Suprapubic skin (tissue), 4 donors: ENCODE measurements at places on chromosomes 7 and 10.

- no peaks in the 10 kb centered on the region for H3K27me3 ChIP-seq
- peaks cover 28% of the 10 kb centered on the region for H3K4me1 ChIP-seq
- no peaks in the 10 kb centered on the region for H3K36me3 ChIP-seq
- DNase-seq, result peak; percentile 75
- H3K27ac ChIP-seq, result peak overlapping the region; percentile 89
Measured at GRCh38 chr10:19817231-19817933, 1.1 kb downstream of the PLXDC2 start.

DNA sequence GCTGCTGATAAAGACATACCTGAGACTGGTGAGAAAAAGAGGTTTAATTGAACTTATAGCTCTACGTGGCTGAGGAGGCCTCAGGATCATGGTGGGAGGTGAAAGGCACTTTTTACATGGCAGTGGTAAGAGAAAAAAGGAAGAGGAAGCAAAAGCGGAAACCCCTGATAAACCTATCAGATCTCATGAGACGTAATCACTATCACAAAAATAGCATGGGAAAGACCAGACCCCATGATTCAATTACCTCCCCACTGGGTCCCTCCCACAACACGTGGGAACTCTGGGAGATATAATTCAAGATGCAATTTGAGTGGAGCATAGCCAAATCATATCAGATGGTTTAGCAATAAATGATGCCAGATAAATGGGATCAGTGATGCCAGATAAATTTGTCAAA lies 892.0 kb upstream of the CELF2 start:
- H3K36me3 ChIP-seq, result no peaks in the 10 kb centered on the region
- no peaks in the 10 kb centered on the region for H3K27me3 ChIP-seq
- H3K27ac ChIP-seq, result no peak overlapping the region
- H3K4me3 ChIP-seq, result no peak overlapping the region
- no peaks in the 10 kb centered on the region for H3K4me1 ChIP-seq

- peaks cover 4% of the 10 kb centered on the region for H3K4me1 ChIP-seq
- no peak for DNase-seq
- H3K27me3 ChIP-seq, result peaks cover 7% of the 10 kb centered on the region
- H3K27ac ChIP-seq, result no peak overlapping the region
Measured at GRCh38 chr10:120426306-120426705, 30.7 kb upstream of the PLPP4 start.

DNA sequence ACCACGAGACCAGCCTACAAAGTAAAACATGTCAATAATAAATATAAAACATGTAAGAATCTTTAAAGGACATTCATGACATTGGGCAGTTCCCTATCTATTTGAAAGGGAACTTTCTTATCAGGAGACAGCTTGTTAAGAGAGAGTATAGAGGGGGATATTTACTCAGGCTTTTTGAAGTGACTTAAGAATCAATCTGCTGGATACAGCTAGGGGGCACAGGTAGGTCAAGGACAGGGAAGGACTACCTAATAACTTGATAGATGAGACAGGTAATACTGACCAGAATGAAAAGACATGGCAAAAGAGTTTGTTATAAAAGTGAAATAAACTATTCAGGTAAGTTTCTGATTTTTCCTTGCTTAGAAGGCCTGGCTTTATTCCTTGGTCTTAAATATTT lies 21.8 kb upstream of the LRRD1 start:
- no peaks in the 10 kb centered on the region for H3K4me1 ChIP-seq
- no peak overlapping the region for H3K4me3 ChIP-seq
- H3K27ac ChIP-seq, result no peak overlapping the region
- no peak for DNase-seq

DNA sequence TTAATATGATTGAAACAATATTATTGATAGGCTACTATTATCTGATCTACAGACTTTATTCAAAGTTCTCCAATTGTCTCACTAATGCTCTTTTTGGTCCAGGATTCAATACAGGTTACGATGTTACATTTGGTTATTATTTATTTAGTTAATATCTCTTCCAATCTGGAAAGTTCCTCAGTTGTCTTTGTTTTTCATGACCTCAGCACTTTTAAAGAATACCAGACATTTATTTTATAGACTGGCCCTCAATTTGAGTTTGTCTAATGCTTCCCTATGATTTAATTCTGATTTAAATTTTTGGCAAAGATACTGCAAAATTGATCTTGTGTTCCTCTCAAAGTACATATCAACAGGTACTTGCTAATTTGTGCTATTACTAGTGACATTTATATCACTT lies 937.4 kb downstream of the KCNMA1 start:
- H3K27me3 ChIP-seq, result no peaks in the 10 kb centered on the region
- no peaks in the 10 kb centered on the region for H3K4me1 ChIP-seq
- no peak overlapping the region for H3K27ac ChIP-seq
- H3K4me3 ChIP-seq, result no peak overlapping the region
- no peak for DNase-seq
- H3K36me3 ChIP-seq, result no peaks in the 10 kb centered on the region

DNA sequence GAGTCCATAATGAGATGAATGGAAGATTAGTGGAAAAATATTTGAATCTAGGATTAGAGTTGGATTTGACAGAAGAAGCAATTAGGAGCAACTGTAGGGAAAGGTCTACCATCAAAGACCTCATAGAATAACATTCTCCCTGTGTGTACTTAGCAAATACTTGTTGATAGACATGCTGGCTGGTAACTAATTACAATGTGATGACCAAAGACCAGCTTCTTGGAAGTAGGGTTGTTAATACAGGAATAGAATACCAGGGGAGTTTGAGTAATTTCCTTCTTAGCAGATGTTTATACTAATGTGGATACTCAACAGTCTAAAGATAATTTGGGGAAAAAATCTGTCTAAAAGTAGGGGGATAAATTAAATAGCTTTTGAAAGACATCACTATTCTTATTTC lies 357.5 kb upstream of the BMPER start:
- H3K27ac ChIP-seq, result no peak overlapping the region
- no peak for DNase-seq
- H3K4me3 ChIP-seq, result no peak overlapping the region
- no peaks in the 10 kb centered on the region for H3K36me3 ChIP-seq
- H3K27me3 ChIP-seq, result no peaks in the 10 kb centered on the region

- DNase-seq, result no peak
- H3K4me1 ChIP-seq, result peaks cover 13% of the 10 kb centered on the region
- no peak overlapping the region for H3K4me3 ChIP-seq
- no peaks in the 10 kb centered on the region for H3K27me3 ChIP-seq
Measured at GRCh38 chr7:77759294-77759889, 38.8 kb downstream of the TMEM60 start.

GRCh38 chr10:99548041-99548530 lies 15.3 kb downstream of the NKX2-3 start:
- no peak overlapping the region for H3K4me3 ChIP-seq
- H3K27me3 ChIP-seq, result peaks cover 90% of the 10 kb centered on the region
- no peaks in the 10 kb centered on the region for H3K4me1 ChIP-seq
- DNase-seq, result no peak
- no peak overlapping the region for H3K27ac ChIP-seq
- H3K36me3 ChIP-seq, result no peaks in the 10 kb centered on the region

DNA sequence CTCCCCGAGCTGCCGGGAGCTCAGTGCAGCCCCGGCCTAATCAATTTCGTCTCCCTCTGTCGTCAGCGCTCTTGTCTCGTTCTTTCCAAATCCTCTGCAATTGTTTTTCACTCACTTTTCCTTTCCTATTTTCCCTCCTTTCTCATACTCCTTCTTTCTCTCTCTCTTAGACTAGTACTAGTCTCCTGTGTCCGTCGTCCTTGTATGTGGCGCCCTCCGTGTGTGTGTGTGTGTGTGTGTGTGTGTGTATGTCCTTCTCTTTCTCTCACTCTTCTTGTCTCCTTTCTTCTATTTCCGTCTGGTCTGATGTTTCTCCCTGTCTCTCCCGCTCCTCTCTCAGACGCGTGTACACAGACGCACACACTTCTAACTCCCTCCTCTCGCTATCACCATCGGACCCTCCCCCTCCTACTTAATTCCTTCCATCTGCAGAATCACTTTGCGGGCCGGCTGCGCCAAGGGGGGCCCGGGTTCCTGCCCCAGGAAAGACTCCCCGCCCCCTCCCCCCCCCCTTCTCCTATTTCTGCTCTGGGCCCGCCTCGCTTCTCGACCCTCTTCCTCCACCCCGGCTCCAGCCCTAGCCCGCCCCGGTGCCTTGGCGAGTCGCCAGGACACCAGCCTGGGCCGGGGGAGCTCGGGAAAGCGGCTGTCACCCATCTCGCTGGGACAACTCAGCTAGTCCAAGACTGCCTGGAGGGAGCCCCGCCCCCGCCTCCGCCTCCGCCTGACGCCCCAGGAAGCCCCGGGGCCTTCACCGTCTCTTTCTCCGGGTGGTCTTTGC lies 743 bp upstream of the ZCCHC24 start:
- no peaks in the 10 kb centered on the region for H3K27me3 ChIP-seq
- H3K36me3 ChIP-seq, result no peaks in the 10 kb centered on the region
- peak overlapping the region; percentile 95 for H3K27ac ChIP-seq
- DNase-seq, result peak; percentile 89
- H3K4me3 ChIP-seq, result peak overlapping the region; percentile 93

GRCh38 chr10:89548673-89549072 lies 13.3 kb upstream of the SLC16A12 start:
- no peak overlapping the region for H3K4me3 ChIP-seq
- no peaks in the 10 kb centered on the region for H3K27me3 ChIP-seq
- peaks cover 11% of the 10 kb centered on the region for H3K4me1 ChIP-seq
- H3K27ac ChIP-seq, result no peak overlapping the region

GRCh38 chr7:137572056-137572784 lies 228.7 kb upstream of the PTN start:
- no peak overlapping the region for H3K4me3 ChIP-seq
- H3K27ac ChIP-seq, result no peak overlapping the region
- no peaks in the 10 kb centered on the region for H3K36me3 ChIP-seq
- H3K27me3 ChIP-seq, result no peaks in the 10 kb centered on the region
- H3K4me1 ChIP-seq, result no peaks in the 10 kb centered on the region

- H3K36me3 ChIP-seq, result no peaks in the 10 kb centered on the region
- H3K27ac ChIP-seq, result no peak overlapping the region
- no peak for DNase-seq
- H3K4me1 ChIP-seq, result no peaks in the 10 kb centered on the region
- H3K27me3 ChIP-seq, result no peaks in the 10 kb centered on the region
Measured at GRCh38 chr7:121102619-121103018, 114.1 kb downstream of the CPED1 start.

DNA sequence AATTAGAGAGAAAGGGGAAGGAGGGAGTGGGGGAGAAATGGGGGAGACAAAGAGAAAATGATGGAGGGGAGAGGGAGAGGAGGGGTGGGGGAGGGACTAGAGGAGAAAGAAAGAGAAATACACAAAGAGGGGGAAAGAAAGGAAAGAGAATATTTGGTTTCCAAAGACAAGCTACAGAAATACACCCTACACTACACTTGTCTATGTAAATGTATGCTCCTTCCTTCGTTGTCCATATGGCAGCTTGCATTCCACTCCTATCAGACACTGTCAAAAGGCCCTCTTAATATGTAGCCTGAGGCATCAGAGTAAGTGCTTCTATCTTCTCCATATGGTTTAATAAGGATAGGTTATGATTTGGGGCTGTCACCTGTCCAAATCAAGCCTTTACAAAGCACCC lies 92.8 kb upstream of the FEZF1 start:
- DNase-seq, result no peak
- no peak overlapping the region for H3K4me3 ChIP-seq
- no peaks in the 10 kb centered on the region for H3K4me1 ChIP-seq
- H3K27ac ChIP-seq, result no peak overlapping the region

DNA sequence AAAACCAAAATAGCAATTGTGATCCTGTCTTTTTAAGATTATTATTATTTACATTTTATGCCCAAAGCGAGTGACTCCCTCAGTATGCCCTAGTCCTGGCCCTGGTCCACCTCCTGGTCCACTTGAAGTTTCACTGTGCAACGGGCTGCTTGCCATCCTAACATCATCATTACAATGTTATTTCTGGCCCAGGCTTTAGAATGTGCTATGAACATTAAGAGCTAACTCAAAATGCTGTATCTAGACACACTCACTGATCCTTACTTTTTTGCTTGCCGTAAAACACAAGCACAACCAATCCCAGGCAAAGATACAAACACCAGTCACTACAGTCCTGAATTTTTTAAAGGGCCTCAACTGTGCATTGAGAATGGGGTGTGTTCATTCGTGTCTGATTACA lies 38.4 kb downstream of the RHOBTB1 start:
- H3K36me3 ChIP-seq, result peaks cover 4% of the 10 kb centered on the region
- H3K27me3 ChIP-seq, result no peaks in the 10 kb centered on the region
- no peaks in the 10 kb centered on the region for H3K4me1 ChIP-seq

DNA sequence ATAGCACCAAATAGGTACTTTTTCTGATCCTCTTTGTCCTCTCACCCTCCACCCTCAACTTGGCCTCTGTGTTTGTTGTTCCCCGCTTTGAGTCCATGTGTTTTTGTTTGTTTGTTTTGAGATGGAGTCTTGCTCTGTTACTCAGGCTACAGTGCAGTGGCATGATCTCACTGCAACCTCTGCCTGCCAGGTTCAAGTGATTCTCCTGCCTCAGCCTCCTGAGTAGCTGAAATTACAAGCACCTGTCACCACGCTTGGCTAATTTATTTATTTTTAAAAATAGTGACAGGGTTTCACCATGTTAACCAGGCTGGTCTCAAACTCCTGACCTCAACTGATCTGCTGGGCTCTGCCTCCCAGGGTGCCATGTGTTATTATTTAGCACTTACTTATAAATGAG lies 5.3 kb downstream of the ZNF273 start:
- peak overlapping the region; percentile 10 for H3K27ac ChIP-seq
- H3K4me1 ChIP-seq, result peaks cover 44% of the 10 kb centered on the region
- H3K36me3 ChIP-seq, result no peaks in the 10 kb centered on the region
- no peaks in the 10 kb centered on the region for H3K27me3 ChIP-seq

GRCh38 chr10:70093335-70093944 lies 39.2 kb downstream of the AIFM2 start:
- H3K27ac ChIP-seq, result no peak overlapping the region
- H3K4me3 ChIP-seq, result no peak overlapping the region
- no peaks in the 10 kb centered on the region for H3K27me3 ChIP-seq
- H3K36me3 ChIP-seq, result peaks cover 8% of the 10 kb centered on the region

DNA sequence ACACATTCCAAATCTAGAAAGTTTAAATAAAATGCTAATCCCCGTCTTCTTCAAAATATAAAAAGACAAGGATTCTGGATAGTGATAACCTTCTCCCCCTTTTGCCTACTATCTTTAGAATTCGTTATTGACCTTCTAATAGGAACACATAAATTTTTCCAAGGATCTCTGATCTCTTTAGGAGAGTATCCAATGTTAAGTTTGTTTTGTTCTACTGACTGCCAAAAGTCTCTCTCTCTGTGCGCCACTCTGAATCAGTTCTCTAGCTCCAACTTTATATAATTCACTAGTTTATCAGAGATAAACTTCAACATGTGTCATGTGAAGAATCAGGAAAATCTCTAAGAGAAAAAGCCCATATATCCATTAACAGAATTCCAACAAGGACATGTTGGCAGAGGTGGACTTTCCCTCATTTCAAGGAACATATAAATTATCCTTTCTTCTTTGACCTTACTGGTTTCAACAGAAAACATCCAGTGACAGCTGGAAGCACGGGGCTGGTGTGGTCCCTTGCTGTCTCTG lies 615.6 kb downstream of the KCNMA1 start:
- H3K27ac ChIP-seq, result peak overlapping the region; percentile 12
- no peaks in the 10 kb centered on the region for H3K27me3 ChIP-seq
- no peak overlapping the region for H3K4me3 ChIP-seq
- no peaks in the 10 kb centered on the region for H3K36me3 ChIP-seq

- H3K27ac ChIP-seq, result no peak overlapping the region
- no peaks in the 10 kb centered on the region for H3K27me3 ChIP-seq
- H3K36me3 ChIP-seq, result no peaks in the 10 kb centered on the region
Measured at GRCh38 chr7:41630741-41631140, 72.1 kb downstream of the INHBA start.

- H3K36me3 ChIP-seq, result no peaks in the 10 kb centered on the region
- no peak overlapping the region for H3K4me3 ChIP-seq
- H3K27ac ChIP-seq, result no peak overlapping the region
- no peak for DNase-seq
- H3K27me3 ChIP-seq, result no peaks in the 10 kb centered on the region
Measured at GRCh38 chr10:62186999-62187675, 81.5 kb downstream of the RTKN2 start.
